ENCODE measurements at places on chromosomes 12 and 14.

DNA sequence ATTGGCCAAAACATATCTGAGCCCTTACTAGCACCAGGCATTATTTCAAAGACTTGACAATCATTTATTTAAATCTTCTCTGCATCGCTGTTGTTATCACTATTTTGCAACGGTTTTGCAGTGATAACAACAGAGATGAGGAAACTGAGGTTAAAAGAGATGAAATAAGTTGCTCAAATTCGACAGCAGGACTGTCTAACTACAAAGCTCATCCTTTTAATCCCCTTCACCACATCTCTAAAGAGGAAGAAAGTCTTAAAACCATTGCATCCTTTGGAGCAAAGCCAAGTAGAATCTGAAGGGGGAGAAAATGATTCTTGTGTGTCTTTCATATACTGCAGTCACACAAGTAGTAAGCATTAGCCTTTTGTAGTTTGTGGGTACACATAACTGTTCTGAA, 14.8 kb upstream of the ETNK1 start:
- DNase-seq, result no peak

DNA sequence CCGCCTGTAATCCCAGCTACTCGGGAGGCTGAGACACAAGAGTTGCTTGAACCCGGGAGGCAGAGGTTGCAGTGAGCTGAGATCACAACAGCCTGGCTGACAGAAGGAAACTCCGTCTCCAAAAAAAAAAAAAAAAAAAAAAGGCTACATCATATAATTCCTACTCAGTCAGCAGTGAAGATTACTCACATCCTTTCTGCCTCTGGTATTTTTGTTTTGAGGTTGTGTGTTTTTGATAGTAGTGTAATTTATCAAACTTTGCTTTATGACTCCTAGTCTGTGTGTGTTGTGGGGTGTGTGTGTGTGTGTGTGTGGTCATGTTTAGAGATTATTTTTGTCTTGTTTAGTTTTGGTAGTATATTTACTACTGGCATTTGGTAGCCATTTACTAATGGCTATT, 29.8 kb upstream of the DLGAP5 start:
- DNase-seq, result no peak

DNA sequence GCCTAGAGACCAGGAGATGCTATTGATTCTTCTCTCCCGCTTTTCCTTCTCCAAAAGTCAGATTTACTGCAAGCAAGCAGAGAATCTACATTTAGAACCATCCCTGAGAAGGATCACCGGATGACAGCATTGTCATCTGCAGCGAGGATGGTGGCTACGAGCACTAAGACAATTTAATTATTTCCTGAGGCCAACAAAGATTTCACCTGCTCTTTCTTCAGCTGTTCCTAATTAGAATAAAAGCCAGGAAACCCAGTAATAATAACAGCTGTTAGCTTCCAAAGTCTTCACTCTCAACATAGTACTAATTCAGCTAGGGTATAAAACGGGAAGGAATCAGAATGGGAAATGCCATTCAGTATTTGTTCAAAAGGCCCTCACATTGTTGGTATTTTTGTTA, 53.3 kb downstream of the TMTC1 start:
- no peak for DNase-seq

GRCh38 chr14:104878582-104878981, 13.5 kb downstream of the CEP170B start:
- no peak for DNase-seq

DNA sequence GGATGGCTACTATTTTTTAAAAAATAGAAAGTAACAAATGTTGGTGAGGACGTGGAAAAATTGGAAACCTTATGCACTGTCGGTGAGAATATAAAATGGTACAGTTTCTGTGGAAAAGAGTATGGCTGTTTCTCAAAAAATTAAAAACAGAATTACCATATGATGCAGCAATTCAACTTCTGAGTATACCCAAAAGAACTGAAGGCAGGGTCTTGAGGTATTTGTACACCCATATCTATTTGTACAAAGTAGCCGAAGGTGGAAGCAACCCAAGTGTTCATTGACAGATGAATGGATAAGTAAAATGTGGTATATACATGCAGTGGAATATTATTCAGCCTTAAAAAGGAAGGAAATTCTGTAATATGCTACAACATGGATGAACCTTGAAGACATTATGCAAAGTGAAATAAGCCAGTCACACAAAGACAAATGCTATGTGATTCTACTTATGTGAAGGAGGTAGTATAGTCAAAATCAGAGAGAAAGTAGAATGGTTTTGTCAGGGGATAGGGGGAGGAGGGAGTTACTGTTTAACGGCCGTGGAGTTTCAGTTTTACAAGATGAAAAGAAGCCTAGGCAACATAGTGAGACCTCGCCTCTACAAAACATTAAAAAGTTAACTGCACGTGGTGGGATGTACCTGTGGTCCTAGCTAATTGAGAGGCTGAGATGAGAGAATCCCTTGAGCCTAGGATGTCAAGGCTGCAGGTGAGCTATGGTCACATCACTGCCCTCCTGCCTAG, 38.4 kb upstream of the CCT2 start:
- DNase-seq, result no peak

GRCh38 chr12:29796823-29797263, 13.1 kb upstream of the TMTC1 start:
- no peak for DNase-seq

- no peak for DNase-seq
Measured at GRCh38 chr12:12230275-12230674, 36.6 kb downstream of the LRP6 start.

GRCh38 chr12:93229494-93230325, 148.0 kb upstream of the NUDT4 start:
- DNase-seq, result no peak

DNA sequence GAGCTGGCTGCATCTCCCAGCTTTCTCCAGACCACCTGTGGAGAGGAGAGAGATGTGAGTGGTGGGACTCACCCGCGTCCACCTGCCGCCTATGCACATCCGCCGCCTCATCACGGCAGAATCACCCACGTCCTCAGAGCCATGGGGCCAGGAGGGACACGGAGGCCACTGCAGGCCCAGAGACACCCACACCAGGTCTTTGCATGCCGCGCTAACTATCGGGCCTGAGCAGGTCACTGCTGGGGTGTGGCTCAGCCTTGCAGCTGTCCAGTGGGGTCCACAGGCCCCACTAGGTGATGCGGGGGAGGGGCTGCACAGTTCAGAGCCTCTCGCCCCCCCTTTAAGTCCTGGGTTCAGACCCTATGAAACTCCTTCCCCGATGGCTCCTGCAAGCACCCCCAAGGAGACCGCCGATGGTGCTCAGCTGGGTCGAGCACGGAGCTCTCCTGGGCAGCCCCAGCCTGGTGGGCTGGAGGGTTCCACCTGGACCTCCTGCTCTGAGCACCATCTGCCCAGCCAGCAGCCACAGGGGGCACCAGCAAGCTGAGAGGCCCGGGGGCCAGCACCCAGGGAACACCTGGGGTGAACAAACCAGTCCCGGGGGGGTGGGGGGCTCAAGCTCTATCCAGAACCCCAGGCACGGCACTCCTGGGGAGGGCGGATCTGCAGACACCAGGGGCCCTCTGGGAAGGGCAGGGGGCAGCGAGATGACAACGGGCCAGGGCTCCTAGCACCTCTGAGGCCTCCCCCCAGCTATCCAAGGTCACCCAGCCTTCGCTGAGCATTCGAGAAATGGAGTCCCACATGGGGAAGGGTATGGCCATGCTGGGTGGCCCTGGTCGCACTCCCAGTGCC, 34.3 kb downstream of the CCNK start:
- no peak for DNase-seq

- DNase-seq, result no peak
Measured at GRCh38 chr12:126908765-126909142, 1358.2 kb upstream of the TMEM132C start.

- DNase-seq, result no peak
Measured at GRCh38 chr14:60736494-60736893, 1.9 kb downstream of the MNAT1 start.

DNA sequence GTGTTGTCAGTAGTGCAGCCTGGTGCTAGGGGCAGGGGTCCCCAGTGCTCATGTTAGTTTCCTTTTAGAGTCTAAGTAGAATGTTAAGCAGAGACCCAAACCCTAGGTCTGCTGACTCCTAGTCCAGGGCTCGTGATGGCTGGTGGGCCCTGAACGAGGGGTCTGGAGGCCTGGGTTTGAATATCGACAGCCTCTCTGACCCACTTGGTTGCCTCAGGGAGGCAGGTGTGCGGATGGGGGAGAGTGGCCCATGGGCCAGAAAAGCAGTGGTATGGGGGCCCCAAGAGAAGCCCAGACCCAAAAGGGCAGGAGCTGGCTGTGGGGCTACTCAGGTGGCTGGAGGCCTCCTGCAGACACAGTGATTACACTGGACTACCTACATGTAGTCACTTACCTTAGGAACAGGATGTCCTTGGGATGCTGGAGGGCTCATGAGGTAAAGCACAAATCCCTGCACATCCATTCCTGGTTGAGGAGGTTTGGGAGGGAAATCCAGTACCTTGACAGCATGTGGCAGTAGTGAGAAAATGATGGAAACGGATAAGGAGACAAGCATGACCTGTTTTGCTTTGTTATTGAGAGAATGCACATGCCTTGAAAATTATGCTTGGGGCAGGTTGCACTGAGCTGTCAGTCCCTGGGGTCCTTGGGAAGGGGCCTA, 1.7 kb upstream of the SLC25A29 start:
- DNase-seq, result no peak

DNA sequence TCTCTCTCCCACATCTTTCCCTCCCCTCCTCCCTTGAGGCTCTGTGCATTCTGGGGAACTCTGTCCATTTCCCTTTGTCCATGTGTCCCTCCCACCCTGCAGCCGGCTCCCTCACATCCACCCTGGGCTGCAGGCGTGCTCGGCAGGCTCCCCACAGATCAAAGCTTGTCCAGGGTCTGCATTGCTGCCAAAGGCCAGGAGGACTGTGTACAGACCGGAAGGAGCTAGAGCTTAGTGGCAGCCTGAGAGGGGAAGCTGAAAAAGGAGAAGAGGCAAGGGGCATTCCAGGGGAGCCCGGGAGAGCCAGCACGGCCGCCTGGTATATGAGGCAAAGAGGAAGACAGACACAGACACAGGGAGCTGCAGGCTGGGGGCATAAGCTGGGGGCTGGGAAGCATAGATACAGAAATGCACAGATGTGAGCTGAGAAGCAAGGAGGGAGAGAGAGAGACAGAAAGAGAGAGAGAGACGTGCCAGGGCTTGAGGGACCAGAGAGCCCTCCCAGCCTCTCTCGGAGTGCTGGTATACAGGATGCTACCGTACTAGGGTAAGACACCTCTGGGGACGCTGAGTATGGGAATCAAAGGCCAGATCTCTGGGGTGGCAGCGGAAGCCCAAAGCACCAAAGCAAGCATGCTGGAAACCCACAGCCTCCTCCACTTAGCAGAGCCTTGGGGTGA, 3.3 kb downstream of the CD4 start:
- peak; percentile 32 for DNase-seq

GRCh38 chr12:127785540-127785939, 481.4 kb upstream of the TMEM132C start:
- DNase-seq, result no peak

DNA sequence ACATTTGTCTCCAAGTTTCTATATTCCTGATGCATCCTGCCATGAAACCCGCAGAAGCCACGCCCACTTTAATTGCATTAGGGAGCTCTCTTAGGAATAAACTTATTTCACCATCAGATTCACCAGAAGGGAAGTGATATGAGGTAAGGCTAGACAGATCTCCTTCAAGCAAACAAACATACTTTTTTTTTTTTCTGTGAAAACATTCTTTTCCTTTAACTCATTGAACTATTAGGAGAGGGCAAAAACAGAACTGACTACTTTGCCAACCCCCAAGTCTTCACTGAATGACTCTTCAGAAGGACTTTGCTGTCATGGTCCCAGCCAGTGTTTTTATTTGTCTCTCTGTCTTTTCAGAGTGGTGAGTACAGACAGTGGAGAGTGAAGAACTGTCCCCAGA, 48.4 kb downstream of the GTF2A1 start:
- no peak for DNase-seq

GRCh38 chr14:88983755-88984154, 159.3 kb downstream of the TTC8 start:
- no peak for DNase-seq

- DNase-seq, result no peak
Measured at GRCh38 chr14:49505041-49505766, 81.0 kb downstream of the RPS29 start.

GRCh38 chr14:98119739-98120138, 1152.3 kb downstream of the BCL11B start:
- no peak for DNase-seq
